ENCODE measurements at places on chromosomes 1 and 21.

DNA sequence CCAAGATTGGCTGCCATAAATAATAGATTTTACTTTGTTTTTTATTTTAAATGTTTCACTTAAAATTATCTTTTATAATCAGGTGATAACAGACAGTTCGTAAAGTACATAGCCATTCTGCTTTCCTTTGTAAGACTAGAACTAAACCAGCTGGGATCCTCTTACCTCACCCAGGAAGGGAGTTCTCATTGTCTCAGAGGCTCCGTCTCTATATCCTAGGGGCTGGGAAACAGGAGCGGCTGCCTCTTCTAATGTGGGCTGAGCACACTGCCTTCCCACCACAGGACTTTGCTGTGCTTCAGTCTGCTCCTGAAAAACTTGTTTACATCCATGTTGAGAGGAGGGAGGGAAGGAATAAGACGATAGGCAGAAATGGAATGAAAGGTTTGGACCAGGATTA, 45.6 kb upstream of the PGD start:
- no peak for DNase-seq

DNA sequence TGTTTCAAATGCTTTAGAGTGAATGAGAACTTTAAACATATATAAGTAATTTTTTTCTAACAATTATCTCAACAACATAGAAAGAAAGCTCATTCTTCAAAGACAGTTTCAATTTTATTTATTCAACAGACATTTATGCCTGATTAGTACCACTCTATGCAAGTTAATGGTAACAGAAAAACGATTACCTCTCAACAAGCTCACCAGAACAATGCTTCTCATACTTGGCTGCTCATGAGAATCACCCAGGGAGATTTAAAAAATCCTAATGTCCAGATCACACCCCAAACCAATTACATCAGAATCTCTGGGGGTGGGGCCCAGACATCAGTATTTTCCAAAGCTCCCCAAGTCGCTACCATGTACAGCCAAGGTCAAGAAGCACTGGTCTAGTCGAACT, 312.4 kb downstream of the PAPPA2 start:
- no peak for DNase-seq

DNA sequence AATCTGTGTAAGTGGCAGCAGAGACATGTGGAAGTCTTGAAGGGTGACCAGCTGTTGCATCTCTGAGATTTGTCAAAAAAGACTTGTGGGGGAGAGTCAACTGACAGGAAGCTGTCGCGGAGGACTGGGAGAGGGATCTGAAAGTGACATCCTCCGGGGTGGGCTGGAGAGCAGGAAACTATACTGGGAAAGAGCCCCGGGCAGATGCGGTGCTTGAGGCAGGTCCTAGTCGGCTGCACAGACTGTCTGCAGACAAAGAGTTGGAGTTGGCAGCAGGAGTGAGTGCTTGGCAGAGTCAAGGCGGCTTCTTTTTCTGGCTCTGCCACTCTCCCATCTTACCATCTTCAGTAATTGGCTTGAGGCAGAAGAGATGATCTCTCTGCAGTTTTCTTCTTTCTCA, 294.0 kb upstream of the C1orf87 start:
- DNase-seq = no peak

DNA sequence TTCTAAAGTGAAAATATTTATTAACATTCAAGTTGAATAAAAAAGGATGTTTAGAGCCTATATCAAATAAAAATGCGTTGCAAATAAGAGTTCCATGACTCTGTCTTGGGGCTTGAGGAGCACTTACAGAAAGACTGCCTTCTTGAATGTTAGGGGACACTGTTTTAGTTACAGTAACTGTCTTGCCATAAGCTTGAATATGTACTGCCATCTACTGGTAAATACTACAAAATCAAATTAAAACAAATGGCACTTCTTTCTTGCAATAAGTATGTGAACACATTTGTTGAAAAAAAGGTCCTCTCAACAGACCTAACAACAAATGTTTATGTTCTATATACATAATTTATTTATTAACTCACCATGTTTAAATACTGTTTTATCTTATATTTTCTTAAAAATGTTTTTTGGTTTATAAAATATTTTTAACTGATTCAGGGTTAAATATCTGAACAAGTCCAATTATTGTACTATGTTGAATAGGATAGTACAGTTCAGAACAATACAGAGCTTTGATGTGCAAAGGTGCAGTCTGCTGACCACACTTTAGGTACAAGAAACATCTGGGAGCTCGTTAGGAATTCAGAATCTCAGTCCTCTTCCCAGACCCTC, 199.5 kb downstream of the LRRIQ3 start:
- no peak for DNase-seq

DNA sequence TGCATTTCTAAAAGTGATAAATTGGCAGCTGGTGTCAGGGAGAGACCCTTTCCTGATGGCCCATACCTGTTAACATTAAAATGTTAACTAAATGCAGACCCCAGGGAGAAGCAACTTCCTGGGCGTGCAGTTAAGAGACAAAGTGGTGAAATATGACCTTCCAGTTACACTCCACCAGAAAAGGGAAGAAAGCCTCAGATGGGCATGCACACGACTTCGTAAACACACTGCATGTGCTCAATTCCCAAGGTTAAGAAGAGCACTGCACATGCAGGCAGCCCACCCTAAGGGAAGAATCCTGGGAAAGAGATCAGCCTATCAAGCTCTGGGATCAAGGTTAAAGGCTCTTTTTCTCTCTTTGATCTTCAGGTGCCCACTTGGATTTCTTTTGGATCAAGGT, 9.7 kb upstream of the GBP6 start:
- no peak for DNase-seq

DNA sequence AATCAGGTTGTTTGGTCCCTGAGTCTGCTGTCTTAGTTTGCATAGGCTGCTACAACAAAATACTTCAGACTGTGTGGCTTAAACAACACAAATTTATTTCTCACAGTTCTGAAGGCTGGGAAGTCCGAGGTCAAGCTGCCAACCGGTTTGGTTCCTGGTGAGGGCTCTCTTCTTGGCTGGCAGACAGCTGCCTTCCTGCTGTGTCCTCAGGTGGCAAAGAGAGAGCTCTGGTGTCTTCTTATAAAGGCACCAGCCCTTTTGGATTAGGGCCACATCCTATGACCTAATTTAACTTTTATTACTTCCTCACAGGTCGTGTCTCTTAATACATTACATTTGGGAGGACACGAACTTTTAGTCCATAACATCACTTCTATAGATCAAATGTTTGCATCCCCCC, 89.6 kb upstream of the CD34 start:
- no peak for DNase-seq

DNA sequence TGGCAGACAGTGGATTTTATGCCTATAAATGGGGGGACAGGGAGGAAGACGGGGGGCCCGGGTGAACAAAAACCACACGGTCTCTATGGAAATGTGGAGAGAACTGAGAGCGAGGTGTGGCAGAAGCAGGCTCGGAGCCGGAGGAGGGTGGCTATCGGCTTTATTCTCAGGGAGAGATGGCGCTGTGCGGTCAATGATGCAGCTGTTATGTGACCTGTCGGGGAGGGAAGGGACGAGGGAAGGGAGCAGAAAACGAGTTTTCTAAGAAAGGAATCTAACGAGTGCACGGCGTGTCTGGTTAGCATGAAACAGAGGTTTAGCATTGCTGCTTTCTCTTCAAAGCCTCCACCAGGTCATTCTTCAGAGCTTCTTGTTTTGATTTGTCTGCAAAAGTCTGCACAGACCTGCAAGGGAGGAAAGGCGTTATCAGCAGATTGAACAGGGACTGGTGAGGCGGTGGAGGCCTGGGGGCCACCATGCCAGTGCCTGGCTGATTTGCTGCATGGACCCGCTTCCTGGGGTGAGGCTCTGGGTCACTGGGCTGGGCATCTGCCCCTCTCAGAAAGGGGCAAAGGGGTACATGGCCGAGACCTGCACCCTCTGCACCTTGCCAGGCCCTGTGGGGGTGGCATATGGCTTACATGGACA, 27.2 kb downstream of the SLC66A1 start:
- no peak for DNase-seq

- DNase-seq = no peak
Measured at GRCh38 chr1:3134381-3135072, 65.5 kb downstream of the PRDM16 start.

DNA sequence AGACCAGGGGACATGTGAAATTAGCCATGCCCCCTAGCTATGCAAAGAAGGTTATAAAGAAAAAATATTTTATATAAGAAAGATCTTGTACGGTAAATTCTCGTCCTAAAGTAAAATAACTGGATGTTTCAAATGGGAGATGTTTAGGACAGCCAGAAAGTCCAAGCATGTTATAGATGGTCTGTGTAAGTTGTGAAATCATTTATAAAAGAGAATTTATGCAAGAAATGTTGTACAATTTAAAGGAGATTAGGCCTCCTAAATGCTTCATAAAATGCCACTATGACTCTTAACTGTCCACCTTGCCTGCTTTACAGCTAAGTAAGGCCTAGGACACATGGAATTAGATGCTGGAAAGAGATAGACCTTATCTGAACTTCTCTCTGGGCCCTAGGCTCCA, 118.1 kb upstream of the POGK start:
- DNase-seq = no peak

DNA sequence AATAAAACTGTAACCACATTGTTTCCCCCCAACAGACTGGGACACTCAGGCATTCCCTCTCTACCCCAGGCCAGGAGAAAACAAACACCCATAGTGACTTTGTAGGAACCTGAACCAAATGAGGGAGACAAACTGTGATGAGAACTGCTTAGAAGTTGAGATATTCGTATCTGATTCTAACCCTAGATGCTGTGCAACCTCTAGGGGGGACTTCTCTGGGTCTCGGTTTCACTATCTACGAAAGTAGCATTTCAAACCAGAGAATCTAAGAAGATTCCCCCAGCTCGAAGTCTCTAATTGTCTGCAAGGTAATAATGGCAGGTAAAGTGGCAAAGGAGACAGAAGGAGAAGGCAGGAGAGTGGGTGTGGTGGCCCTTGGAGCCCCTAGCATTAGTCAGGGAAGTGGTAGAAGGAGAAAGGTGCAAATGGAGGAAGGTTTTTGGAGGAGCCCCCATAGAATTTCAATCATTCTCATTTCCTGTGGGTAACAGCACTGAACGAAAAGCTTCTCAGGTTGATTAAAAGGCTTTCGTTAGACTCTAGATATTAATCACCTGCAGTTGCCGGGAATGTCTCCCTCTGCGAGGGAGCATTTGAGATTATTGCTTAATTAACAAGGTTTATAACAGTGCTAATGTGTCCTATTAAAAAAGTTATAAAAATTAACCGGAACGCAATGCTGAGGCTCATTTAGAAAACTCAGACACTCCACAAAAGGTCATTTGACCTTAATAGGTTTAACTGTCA, 46.4 kb downstream of the BEND5 start:
- DNase-seq = no peak

DNA sequence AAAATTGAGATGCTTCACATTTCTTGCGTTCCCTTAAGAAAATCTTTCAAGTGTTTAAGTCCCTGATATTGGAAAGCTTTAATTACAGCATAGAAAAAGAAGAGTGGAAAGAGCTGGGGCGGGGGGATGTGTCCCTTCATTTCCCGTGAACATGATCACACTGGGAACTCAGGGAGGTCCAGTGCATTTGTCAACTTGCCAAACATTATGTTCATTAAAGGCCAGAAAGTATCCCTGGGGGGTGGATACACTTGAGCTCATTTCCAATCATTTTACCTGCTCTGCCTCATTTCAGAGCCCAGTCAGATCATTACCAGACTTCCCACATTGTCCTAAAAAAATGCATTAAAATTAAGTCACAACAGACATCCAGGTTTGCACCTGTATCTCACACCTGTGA, 123.6 kb upstream of the KCNJ15 start:
- no peak for DNase-seq

DNA sequence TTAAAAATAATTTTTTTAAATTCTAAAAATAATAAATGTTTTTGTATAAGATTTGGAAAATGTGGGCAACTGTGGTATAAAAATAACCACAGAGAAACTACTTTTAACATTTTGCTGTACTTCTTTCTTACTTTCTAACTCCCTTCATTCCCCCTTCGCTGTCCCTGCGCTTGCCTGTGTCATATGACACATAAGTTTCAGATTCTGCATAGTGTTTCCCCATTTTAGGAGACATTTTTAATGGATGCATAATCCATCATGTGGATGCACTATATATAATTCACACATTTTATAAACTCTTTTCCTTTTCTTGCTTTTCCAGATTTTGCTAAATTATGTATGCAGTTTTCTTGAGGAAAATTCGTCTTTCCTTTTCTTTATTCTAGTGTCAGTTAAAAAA, 16.3 kb downstream of the ATG4C start:
- no peak for DNase-seq

DNA sequence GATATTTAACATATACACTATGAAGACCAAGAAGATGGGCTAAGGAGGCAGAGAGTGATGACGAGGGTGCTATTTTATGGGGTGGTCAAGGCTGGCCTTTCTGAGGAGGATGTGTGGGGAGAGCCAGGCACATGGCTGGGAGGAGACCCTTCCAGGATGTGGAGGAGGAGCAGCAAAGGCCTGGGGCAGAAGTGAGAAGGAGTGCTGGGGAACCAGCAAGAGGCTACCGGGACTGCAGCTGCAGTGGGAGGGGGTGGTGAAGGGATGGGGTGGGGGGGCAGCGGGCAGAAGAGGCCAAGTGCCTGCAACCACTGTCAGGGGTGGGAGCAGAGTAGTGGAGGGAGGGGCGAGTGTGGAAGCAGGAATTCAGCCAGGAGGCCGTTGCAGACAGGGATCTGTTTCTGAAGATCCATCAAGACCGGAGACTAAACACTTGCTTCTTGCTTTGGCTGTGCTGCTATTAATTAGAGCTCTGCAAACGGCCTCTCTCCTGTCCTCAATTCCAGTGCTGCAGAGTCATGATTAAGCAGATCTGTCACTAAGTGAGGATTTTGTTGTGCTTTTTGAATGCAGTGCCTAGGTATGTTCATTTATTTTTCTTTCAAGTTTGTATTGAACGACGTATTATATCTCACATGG, 89.9 kb downstream of the IER5 start:
- DNase-seq = no peak

- DNase-seq = no peak
Measured at GRCh38 chr1:51708911-51709760, 92.2 kb downstream of the OSBPL9 start.

DNA sequence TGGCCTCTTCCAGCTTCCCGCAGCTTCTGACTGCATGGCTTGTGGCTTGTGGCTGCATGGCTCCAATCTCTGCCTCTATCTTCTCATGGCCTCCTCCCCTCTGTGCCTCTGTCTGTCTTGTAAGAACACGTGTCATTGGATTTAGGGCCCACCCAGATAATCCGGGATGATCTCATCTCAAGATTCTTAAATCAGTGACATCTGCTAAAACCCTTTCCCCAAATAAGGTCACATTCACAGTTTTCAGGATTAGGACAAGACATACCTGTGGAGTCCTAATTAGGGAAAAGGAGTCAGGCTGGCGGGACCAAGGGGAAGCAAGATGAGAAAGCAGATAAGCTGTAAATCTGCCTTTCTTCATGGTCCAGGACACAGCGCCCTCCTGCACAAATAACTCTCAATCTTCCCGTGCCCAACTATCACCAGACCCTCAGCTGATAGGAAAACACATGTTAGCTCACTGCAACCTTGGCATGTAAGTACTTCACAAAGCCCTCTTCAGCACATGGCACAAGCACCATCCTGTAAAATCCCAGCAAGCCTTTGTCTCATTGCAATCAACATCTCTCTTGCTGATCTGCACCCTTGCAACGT, 82.2 kb downstream of the SPSB1 start:
- DNase-seq = no peak

All from AG04450 (cell line).